Sciatic nerve (tissue), 2 donors: ENCODE measurements at places on chromosomes 3 and 15.

- DNase-seq = no peak
Measured at GRCh38 chr3:171718493-171719185, 91.6 kb downstream of the PLD1 start.

DNA sequence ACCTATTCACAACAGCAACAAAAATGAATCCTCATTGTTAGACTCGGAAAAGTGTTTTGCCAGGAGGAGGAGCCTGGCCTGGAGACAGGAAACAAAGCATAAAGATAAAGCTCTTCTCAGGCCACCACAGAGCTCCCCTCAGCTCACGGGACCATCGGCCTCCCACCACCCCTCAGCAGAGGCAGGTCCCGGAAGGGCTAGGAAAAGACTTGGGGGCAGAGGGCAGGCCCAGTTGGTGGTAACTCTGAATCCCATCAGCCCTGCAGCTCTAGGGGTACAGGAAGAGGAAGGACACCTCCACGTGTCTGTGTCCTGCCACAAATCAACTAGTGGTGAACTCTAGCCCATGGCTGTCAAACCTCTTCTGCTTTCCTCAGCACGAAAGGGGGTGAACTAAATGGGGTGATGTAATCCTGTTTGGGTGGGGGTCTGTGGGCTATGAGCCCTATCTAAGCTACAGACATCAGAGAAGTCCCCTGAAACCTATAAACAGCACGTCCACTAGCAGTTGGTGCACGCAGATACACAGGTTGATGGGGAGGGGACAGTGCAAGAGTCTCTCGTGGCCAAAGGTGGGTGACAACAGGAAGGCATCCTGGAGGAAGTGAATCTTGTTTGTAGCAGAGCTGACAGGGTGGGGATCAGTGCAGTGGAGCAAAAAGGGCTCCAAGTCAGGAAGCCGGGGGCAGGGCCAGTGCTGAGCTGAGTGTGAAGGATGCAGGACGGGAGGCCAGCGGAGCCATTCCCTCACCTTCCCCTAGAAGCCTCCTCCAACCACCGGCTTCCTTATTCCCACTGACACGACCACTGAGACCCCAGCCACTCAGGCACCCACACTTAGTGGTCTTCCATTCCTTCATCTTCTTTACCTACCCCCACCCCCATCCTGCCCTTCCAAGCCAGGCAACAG lies 111.1 kb upstream of the HACD2 start:
- DNase-seq = no peak

GRCh38 chr3:19888428-19889152 lies 45.4 kb downstream of the EFHB start:
- DNase-seq = no peak

DNA sequence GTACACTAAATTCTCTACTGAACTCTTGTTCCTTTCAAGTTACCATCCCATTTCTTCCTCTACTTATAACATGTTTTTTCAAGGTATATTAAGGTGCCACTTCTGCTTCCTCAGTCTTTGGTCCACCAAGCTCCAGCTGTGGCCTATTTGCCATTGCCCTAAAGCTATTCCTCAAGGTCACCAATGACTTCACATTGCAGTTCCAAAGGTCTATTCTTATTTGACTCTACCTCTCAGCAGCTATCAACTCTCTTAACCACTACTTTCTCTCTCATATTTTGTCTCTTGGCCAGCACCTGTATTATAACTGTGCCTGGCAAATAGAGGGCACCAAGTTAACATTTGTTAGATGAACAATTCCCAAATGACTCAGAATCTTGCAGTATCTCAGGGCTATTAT lies 354.7 kb downstream of the PLCL2 start:
- DNase-seq = no peak

- peak; percentile 33 for DNase-seq
Measured at GRCh38 chr15:77866186-77866585, 211.3 kb downstream of the TBC1D2B start.

- peak; percentile 17 for DNase-seq
Measured at GRCh38 chr15:90033448-90033847, 32.3 kb downstream of the ZNF710 start.

DNA sequence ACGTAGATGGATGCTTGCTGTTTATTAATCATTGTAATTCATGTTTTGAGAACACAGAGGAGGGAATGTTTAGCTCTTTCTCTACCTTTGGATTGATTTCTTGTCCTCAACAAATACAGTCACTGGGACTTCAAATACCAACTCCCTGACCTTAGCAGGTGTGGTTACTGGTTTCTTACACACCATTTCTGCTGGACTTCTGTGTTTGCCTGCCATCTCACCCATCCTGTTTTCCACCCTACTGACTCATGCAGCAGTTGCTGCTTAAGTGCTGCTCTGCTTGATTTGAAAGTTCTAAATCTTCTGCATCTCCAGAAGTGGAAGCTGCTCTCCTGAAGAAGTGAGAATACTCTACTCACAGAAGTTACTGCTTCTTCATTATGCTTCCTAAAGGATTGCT lies 170.3 kb downstream of the ZPLD1 start:
- no peak for DNase-seq

- DNase-seq = no peak
Measured at GRCh38 chr3:34783876-34784275, 855.4 kb upstream of the ARPP21 start.

DNA sequence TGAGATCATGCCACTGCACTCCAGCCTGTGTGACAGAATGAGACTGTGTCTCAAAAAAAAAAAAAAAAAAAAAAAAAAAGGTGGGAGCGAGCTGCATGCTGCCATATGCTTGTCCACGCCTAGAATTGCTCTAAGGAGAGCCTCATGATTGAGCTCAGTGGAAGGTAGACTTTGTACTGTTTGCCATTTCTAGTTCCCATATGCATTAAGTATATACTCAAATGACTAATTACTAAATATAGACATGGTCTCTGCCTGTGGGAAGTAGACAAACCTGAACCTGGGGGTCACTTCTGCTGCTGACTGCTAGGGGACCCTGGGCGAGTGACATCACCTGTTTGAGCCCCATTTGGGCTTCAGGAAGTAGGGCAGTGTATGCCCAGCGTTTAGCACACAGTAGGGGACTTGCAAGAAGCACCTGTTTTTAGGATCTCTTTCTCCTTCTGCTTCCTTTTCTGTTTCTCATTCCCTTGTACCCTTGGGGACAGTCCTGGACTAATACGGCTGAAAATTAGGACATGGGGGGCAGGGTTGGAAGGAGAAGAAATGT lies 27.2 kb downstream of the PRKCD start:
- DNase-seq = no peak
